Glomerular endothelial cell (primary cell): ENCODE measurements at places on chromosomes 5 and 9. TPM values are rescaled to one million over a fixed set of nuclear protein-coding genes. Genes with fewer than 3 reads are reported as not detected.
A peak's percentile ranks its signal among the peaks of the same experiment; 100 is the strongest.

UBE2QL1 gene
- total RNA-seq, result not detected in 2 replicates

LYRM7 gene
- 4.0 and 4.3 TPM in 2 replicates for total RNA-seq

SLC34A3 gene
- total RNA-seq, result not detected in 2 replicates

PCA3 gene
- total RNA-seq, result not detected in 2 replicates

DAB2IP gene
- total RNA-seq, result 31.7 and 65.8 TPM in 2 replicates

UNC13B gene
- 32.3 and 38.9 TPM in 2 replicates for total RNA-seq

ARID3C gene
- total RNA-seq, result 0.29 TPM in 1 of 2 replicates, not detected in the other

SH3TC2 gene
- 2.5 and 3.6 TPM in 2 replicates for total RNA-seq

ANKS6 gene
- 17.3 and 17.6 TPM in 2 replicates for total RNA-seq

LHX3 gene
- total RNA-seq, result not detected in 2 replicates

TERT gene
- total RNA-seq, result not detected in 2 replicates

GRCh38 chr9:87392086-87392485 lies 105.6 kb upstream of the DAPK1 start:
- DNase-seq, result no peak

- no peak for DNase-seq
Measured at GRCh38 chr5:175378444-175379028, 65.4 kb downstream of the DRD1 start.

DNA sequence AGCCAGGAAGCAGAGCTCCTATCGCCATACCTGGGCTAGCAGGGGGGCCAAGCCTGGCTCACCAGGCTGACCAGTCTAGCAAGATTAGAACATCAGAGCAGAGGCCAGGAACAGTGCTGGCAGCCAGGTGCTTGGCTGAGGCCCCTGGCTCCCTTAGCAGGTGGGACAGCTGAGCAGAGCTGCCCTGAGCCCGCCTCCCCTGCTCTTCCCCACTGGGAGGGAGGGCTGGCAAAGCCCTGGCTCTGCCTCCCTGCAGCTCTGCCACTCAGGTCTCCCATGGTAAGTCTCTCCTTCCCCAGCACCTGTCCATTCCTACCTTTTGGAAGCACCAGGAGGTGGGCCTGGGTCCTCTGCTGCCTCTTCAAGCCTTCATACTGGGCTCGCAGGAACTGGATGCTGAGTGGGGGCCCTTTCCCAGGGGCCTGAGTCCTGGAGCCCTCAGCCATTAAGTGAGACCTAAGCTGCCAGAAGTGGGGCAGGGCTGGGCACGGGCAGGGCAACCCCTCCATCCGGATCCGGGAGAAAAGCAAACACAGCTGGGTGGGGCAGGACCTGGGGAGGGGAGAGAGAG lies 803 bp downstream of the C9orf152 start:
- no peak for DNase-seq

DNA sequence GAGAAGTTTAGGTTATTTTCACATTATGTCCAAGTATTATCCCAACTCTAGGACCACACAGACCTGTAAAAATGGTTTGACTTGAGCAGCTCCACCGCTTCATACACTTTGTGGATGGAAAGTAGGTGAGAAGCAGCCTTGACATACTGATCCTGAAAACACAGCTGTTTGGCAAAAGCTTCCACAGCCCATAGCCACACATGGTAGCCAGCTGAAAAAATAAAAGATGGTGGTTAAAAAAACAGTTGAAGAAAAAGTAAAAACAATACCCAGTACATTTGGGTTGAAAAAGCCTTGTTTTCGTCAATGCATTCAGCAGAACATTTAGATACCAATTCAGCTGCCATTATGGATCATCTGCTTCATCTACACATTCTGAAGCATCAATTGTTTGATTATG lies 36.7 kb downstream of the GEMIN5 start:
- no peak for DNase-seq

DNA sequence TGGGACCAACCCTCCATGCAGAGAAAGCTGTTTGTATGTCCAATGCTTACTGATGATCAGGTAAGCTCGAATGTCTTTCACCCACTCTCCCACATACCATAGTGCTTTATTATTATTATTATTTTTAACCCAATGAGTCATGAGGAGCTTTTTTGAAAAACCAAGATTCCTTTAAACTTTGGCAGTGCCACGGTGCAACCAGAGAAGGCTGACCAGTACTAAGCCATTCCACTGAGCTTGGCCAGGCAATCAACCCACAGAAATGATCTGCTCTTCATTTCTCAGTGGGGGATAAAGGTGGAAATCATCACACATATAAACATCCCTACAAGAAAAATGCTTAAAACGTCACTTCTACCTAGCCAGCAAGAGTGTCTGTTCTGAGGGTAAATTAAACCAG lies 35.5 kb downstream of the JAKMIP2 start:
- no peak for DNase-seq

- DNase-seq, result no peak
Measured at GRCh38 chr5:172063463-172064235, 57.2 kb upstream of the FBXW11 start.

GRCh38 chr5:179696603-179697002 lies 2.2 kb upstream of the CANX start:
- no peak for DNase-seq

- peak; percentile 81 for DNase-seq
Measured at GRCh38 chr9:33813712-33814641, 3.0 kb upstream of the UBE2R2 start.

GRCh38 chr9:8648271-8648845 lies 848.8 kb upstream of the DMAC1 start:
- no peak for DNase-seq

DNA sequence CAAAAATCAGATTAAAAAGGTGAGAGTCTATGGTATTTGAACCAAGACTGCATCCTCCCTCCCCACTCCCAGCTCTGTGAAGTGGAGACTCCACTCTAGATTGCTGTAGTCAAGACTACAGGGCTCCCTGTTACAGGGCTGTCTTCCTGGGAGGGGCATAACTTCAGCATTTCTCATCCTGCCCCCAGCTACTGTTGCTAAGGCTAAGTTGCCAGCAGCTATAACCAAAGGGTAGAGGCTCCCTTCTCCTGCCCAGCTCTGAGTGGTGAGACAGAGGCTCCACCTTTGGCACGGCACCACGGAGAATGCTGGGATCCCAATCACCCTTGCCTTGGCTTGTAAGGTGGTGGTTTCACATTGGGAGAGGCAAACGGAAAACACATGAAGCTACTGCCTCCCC lies 39.2 kb upstream of the GCNT4 start:
- no peak for DNase-seq

DNA sequence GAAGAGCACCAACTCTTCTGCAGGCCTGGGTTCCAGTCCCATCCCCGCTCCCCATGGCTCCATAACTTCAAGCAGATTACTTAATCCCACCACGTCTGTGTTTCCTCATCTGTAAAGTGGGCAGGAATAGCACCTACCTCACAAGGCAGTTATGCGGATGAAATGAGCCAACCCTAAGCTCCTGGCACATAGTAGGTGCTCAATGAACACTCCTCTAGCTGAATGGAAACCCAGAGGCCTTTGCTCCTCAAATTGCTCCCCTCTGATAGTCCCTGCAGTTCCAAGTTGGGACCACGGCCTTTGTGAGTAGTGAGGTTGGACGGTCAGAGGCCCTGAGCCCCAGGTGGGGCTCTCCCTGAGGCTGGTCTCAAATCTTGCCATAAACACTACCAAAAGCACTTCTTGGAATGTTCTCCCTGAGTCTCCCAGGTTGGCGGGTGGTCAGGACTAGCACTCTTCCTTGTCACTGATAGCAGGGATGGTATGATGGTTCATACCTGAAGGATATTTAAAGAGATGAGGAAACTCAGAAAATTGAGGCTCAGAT lies 35.5 kb upstream of the SYNPO start:
- DNase-seq, result no peak

- DNase-seq, result peak; percentile 27
Measured at GRCh38 chr5:150317048-150318003, 14.6 kb upstream of the ARSI start.

DNA sequence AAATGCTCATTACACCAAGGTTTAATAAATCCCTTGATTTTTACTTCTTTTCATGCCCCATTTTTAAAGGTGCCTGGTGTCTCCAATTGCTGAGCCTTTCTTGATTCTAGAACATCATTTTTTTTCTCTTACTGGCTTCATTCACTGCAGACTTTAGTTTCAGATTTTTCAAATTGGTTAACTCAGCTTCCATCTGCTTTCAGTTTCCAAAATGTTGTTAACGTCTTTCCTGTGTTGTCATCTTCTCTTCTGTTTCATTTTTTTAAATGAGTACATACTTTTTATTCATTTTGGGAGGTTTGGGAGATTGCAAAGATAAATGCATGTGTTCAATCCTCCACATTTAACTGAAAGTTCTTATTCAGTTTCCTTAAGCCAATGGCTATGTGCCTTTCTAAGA lies 126.4 kb upstream of the CCNG1 start:
- DNase-seq, result no peak

DNA sequence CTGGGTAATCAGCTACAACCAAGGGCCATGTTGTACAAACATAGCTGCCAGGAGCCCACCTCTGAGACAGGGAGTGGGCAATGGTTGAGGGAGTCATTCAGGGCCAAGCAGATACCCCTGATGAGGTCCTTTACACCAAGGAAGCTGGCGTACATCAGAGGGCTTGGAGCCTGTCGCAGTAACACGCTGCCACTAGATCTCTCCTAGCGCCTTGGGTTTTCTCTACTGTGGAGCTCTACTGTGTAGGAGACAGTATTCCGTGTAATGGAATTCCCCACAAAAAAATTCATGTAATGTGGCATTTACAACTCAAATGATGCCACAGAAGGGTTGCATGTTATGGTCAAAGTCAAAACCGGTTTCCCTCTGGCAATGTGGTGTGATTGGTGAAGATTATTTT lies 41.4 kb upstream of the CRB2 start:
- DNase-seq, result no peak

DNA sequence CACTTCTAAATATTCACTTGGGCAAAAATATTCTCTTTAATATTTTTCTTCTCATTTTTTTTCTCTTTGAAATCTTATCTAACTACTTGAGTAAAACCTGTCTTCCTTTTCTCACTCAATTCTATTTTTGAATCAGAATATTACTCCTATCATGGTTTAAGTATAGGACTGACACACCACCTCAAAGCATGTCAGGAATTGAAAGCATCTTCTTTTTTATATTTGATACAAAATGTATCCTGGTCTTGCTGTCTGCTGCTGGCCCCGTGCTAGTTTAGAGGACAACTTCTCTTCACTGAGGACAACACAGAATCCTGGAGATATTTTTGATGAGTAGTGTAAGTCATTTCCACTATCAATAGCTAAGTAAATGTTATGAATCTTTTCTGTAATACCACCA lies 383.6 kb downstream of the GADD45G start:
- no peak for DNase-seq

DNA sequence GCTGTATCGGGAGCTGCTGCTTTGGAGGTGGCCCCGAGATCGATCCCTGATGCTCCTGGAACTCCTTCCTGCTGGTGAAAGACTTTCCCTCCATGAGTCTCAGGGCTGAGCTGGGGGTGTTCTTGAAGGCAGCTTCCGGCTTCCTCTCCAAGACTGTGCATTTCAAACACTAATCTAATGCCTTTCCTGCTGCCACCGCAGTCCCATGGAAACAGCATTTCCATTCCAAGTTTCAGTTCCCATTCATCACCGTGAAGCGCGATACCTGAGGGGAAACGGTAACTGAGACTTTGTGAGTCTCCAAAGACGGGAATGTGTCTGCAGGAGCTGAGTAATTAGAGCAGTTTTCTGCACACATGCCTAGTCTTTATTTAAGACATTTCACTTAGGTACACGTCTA lies 230.1 kb downstream of the PAX5 start:
- no peak for DNase-seq

DNA sequence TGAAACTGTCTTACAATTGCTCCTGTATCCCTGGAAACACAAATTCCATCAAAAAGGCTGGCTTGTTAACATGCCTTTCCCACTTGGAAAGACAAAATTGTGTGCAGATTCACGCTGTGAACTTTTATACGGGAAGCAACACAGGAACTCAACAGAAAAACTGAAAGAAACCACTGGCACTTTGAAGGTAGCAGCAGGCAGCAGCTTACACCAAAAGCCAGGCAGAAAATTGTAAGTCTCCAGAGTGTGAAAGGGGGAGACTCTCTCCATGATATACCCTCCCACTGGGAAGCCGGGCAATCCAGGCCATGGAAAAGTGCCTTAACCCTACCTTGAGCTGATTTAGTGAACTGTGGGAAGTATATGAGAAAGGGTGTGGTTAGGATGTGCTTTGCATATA lies 943.7 kb downstream of the CDH18 start:
- no peak for DNase-seq
